ENCODE measurements at places on chromosomes 2 and 18.

- DNase-seq: no peak
Observed at GRCh38 chr2:96993367-96993766, 7.0 kb upstream of the FAM178B start.

DNA sequence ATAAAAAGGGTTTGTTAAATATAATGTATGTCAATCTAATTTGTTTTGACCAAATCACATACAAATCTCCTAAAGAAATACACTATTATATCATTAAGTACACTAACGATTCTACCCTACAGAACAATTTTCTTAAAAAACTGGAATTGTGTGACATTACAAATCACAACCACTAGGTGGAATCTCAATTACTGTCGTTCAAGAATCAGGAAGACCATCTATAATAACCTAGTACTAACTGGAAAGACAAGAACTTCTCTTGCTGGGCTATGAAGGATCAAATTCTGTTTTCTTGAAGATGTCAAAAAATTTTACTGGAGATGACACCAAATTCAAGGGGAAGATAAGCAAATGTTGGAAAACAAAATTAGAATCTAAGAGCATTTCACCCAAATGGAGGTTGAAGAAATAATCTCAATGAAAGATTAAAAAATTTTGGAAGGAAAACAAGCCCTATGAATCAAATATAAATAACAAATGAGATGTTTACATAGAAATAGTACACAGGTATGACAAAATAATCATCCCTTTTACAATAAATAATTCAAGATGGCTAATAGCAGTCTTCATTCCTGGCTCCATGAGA lies 110.9 kb downstream of the STK39 start:
- DNase-seq: no peak

GRCh38 chr2:102149644-102150455 lies 7.3 kb downstream of the IL1R1 start:
- DNase-seq: no peak

DNA sequence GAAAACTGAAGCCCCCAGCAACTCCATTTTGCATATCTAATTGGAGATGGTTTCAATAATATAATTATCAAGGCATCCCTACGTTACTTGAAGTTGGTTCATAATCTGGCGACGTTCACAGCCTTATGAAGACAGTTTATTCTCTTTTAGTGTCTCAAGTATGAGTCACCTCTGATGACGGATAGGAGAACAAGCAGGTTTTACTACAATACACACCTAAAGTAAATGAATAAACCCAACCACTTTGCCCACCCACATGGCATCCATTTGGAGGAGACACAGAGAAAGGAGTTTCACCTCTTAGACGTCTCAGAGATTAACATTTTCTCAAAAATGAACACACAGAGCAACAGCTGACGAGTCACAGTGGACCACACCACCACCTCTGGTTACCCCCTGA lies 40.8 kb downstream of the BCL11A start:
- DNase-seq: no peak

GRCh38 chr18:3607309-3608098 lies 157.5 kb downstream of the TGIF1 start:
- no peak for DNase-seq

GRCh38 chr18:27057519-27058234 lies 127.4 kb downstream of the CHST9 start:
- DNase-seq: no peak

- no peak for DNase-seq
Observed at GRCh38 chr2:238965371-238966071, 117.6 kb downstream of the TWIST2 start.

DNA sequence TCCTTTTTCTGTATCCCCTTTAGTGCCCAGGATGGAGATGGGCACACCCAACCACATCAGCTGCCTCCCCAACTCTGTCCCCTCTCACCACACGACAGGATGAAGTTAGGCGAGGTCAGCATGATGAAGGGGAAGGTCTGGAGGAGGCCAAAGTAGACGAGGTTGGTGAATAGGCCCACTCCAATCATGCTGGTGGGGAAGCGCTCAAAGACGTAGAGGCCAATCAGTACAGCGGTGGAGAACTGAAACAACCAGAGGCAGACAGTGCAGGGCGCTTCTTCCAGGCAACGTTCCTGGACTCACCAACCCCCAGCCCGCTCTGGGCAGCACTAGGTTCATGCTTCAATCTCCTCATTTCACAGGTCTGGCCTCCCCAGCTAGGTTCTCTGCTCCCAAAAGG lies 2.9 kb downstream of the TEX261 start:
- DNase-seq: no peak

- DNase-seq: peak; percentile 85
Observed at GRCh38 chr2:144493027-144493809, 26.7 kb downstream of the ZEB2 start.

All from suppressor macrophage (primary cell).